ENCODE measurements at places on chromosomes 5 and 9.

DNA sequence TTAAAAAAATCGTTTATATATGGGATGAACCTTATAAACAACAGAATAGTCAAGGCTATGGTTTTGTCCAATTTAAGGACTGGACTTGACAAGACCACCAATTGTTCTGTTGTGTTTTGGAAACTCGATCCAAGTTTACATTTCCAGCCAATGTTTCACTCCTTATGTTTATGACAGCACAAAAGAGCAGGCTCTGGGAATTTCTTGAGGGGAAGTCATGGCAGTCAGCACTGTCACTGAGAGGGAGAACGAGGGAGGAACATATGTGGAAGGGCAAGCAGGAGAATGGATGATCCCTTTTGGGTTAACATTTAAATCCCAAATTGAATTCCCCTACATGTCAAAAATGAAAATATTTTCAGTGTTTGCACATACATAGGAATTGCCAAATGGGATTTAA, 292.5 kb downstream of the MARCHF11 start:
- no peak for DNase-seq

- no peak for DNase-seq
Observed at GRCh38 chr5:6508931-6509330, 60.3 kb downstream of the UBE2QL1 start.

DNA sequence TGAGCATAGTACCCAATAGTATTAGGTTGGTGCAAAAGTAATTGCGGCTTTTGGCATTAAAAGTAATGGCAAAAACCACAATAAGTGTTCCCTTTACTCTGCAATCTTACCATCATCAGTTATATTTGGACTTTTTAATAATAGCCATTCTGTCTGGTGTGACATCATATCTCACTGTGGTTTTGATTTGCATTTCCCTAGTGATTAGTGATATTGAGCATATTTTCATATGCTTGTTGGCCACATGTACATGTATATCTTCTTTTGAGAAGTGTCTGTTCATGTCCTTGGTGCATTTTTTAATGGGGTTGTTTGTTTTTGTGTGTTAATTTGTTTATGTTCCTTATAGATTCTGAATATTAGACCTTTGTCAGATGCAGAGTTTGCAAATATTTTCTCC, 289.9 kb downstream of the FAM170A start:
- DNase-seq = no peak

- DNase-seq = no peak
Observed at GRCh38 chr5:135076051-135076491, 42.0 kb upstream of the PITX1 start.

DNA sequence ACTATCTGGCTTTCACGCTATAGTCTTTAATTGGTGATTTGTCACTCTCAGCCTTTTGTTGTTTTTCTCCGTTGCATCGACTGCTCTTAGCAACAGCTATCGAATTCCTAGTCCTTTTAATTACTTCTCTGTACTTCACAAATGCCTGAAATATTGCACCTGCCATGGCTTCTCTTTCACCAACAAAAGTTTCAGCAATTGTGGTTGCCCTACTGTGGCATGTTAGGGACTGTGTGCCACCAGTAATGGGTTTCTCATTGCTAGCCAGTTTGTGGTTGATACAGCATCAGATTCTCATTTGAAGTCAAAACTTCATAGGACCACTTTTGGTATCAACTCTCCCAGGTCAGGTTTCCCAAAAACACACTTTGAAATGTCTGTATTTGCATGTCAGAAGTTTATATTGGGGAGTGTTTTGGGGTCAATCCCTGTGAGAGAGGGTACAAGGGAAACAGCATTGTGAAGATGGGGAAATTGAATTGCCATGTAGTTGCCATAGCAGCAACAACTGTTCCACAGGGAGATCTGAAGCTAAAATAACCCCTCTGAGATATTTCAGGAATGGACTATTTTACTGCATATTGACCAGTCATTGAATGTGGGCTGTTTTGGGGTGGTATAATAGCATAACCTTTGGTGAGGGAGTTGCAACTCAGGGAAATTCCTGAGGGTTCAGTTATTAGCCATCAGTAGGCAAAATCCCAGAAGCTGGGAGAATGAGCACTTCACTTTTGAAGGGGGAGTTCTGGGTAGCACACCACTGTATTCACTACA, 99.2 kb downstream of the WDR70 start:
- no peak for DNase-seq

DNA sequence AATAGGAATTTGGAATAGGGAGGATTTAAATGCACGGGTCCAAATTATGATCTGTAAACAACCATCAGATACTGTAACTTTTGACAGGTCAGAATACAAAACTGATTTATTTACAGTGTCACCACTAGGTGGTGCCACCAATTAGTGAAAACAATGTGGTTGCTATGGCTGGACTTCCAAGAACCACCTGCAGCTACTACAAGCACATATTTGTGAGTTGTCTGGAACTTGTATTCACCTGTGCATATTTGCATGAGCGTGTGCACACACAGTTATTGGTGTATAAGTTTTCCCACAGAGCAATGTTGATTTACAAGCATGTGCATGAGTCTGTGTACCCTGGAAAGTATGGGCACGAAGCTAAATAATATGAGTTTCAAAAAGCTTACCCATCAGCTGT, 3.0 kb upstream of the HRCT1 start:
- DNase-seq = no peak

GRCh38 chr9:4746278-4747030, 5.5 kb upstream of the AK3 start:
- DNase-seq = no peak

GRCh38 chr9:22307013-22307711, 139.5 kb upstream of the DMRTA1 start:
- DNase-seq = no peak

All from stimulated activated CD4-positive, alpha-beta T cell treated with anti-CD3 and anti-CD28 coated beads, TNF-alpha, amount 100 ng/mL, for 48 hours (primary cell).